OCI-M1 (cell line): ENCODE measurements at places on chromosomes 7 and 10.
A peak's percentile ranks its signal among the peaks of the same experiment; 100 is the strongest.

DNA sequence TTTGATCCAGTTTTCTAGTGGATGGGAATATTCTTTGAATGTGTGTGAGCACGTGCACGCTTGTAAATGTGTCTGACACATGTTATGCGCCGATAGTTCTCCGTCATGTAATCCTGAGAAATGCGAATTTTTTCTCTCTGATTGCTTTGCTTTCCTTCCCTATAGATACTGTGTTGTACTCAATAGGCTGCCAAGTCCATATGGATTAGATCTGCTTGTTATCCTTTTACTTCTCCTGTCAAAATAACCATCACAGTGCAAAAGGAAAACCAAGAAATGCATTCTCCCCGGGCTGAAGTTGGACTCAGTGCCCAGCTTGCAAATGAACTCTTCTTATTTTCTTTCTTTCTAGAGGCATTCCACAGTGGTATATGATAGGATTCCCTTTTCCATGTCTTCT is 131.9 kb downstream of the KIAA1217 start:
- DNase-seq, result no peak

DNA sequence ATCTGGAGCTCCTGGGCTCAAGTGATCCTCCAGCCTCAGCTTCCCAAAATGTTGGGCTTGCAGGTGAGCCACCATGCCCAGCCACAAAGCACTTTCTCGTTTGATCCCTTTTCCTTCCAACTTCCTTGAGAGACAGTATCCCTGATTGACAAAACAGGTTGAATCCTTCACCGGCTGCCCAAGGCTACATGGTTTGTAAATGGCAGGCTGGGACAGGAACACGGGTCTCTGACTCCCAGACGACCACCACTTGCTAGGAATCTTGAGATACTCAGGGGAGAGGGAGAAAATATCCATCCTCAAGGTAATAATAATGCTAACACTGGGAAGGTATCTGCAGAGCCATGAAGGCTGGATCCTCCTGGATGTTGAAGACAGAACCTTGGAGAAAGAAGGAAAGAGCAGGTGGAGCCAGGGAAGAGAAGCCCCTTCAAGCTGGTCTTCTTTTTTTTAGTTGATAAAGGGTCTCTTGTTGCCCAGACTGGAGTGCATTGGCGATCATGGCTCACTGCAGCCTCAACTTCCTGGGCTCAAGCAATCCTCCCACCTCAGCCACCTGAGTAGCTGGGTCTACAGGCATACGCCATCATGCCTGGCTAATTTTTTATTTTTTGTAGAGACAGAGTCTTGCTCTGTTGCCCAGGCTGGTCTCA is 19.8 kb downstream of the MMRN2 start:
- DNase-seq, result no peak

- DNase-seq, result no peak
Observed at GRCh38 chr10:47402641-47403301, 18.7 kb upstream of the ZNF488 start.

GRCh38 chr10:23432639-23433038 is 6.2 kb upstream of the OTUD1 start:
- no peak for DNase-seq

- no peak for DNase-seq
Observed at GRCh38 chr7:13800694-13801448, 188.6 kb downstream of the ETV1 start.

DNA sequence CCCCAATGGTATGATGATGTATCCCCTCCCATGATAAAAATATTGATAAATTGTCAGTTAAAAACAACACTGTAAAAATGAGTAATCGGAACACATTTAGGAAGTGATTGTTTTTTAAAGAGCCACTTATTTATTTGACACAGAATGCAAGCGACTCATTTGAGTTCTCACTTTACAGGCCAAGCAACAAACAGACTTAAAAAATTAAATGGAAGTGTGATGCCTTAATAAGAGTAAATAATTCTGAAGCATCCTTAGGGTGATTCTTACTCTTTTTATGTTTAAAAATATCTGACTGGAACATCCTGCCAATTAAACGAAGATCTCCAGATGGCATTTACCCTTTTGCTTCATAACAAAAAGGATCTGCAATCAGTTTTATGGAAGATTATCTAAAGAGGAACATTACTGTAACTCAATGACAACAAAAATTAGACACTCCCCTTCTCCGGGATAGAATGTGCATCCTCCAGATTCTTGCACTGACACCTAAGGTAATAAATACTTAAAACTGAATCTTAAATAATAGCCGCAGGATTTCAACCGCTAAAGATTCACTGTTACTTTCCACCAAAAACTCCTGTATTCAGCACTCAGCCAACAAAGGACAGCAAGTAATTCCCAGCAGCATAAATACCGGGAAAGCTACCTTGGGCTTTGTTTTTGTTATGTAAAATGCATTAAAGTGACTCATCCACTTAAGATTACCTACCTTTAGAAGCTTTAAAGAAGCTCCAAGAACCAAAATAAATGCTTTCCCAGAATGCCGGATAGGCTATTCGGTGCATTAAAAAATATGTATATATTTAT is 1.7 kb downstream of the CACNA2D1 start:
- DNase-seq, result no peak

DNA sequence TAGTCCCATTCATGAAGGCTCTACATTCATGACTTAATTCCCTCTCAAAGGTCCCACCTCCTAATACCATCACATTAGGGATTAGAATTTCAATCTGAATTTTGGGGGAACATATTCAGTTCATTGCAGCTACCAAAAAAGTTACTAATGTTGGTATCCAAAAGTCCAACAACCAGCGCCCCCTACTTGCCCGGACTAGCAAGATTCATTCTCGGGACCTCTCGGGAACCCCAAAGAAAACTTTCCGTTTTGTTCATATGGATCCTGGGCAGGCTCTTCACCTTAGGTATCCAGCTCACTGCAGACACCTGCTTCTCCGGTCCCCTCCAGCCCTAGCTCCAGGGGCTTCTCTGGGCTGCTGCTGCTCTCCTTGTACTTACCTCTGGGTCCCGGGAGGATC is 8.9 kb upstream of the GRK5 start:
- peak; percentile 53 for DNase-seq

- no peak for DNase-seq
Observed at GRCh38 chr7:37372750-37373149, 75.9 kb downstream of the ELMO1 start.

DNA sequence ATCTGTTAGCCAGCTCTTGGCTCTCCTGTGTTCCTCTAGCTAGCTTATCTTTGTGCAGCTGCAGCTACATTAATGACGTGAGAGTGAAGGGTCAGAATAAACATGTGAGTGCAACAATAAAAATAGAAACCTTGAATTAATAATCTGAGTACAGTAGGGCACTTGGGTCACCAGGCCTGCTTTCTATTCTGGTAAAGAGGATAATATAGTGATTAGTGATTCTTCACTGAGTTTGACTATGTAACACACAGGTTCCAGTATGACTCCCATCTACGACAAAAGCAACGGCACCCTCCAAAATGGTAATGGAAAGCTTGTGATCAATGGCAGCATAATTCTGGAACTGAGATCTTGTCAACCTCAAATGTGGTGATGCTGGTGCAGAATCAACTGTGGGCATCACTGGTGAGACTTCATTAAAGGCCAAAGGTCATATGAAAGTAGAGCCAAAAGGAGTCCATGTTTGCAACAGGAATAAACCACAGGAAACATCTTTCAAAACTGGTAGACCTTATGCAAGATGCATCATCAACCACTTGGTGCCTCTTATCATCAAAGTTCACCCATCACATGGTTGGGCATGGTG is 77.6 kb downstream of the NRBF2 start:
- no peak for DNase-seq

GRCh38 chr7:74475987-74476350 is 22.3 kb downstream of the GTF2IRD1 start:
- no peak for DNase-seq

DNA sequence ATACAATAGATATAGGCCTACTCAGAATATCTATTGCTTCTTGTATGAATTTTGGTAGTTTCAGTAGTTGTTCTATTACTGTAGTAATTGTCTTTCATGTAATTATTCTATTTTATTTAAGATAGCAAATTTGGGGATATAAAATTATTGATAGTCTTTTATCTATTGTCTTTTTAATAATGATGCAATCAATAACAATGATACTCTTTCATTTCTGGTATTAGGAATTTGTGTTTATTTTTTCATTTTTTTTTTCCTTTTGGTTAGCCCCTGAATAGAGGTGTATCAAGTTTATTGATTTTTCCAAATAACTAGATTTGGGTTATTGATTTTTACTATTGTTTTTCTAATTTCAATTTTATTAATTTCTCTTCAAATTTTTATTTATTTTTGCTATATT is 1503.7 kb downstream of the REEP3 start:
- DNase-seq, result no peak

- DNase-seq, result no peak
Observed at GRCh38 chr7:147509541-147510200, 1080.9 kb upstream of the C7orf33 start.

- no peak for DNase-seq
Observed at GRCh38 chr7:3289996-3290395, 11.1 kb upstream of the SDK1 start.

GRCh38 chr7:25978466-25978865 is 173.5 kb upstream of the NFE2L3 start:
- no peak for DNase-seq

GRCh38 chr10:70500812-70501301 is 22.3 kb downstream of the PALD1 start:
- no peak for DNase-seq
